HuH-7.5 (cell line): ENCODE measurements at places on chromosomes 11 and 22.

DNA sequence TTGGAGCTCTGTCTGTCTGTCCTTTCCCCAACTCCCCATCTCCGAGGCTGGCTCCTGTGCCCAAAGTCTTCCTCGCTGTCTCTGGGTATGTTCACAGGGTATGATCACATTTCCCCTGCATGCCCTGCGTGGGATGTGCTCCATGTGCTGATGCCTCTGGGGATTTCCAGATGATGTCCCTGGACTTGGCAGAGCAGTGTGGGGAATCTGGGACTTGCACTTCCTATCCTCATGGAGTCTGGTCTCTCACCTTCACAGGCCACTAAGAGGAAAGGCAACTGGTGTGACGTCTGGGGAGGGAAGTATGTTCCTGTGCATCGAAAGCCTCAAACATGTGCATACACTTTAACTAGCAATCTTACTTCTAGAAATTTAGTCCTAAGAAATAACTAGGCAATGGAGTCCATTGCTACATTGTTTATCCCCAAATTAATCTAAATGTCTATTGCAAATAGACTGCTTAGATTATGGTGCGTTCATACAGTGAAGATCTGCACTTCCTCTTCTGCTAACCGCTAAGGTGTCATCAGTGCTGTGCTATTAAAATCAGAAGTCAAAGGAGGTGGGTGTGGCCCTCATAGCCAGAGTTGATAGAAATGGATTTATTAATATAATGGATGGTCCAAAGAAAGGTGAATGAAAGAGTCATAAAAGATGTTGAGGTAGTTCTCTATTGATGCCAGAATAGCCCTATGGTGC, 20.8 kb downstream of the TIMP3 start:
- DNase-seq: no peak

DNA sequence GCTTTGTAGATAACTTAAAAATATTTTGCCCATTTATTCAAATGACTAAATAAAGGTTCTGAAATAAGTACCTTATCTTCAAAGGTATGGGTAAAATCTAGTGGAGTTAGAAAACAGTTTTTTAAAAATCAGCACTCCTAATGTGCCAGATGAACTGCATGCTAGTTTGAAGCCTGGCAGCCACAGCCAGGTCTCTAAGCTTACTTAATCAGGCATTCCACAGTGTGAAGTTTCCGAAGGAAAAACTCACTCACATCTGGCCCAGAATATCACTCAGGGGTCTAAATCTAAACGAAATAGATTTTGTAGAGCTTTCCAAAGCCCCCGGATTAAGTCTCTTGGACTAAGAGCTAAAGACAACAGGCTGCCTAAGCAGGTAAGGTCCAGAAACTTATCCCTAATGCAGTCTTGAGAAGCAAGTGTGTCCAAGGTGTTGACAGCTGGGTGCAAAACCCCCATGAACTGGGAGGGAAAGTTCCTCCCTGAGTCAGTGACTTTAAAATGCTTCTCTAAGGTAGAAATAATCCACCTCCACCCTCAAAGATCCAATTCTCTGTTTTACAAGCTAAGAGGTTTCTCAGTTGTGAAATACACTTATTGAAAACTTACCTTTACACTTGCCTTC, 157.6 kb downstream of the FCHSD2 start:
- no peak for DNase-seq

GRCh38 chr22:27772984-27773498, 28.5 kb downstream of the MN1 start:
- DNase-seq: no peak

GRCh38 chr11:57977709-57978108, 46.0 kb upstream of the OR9Q1 start:
- DNase-seq: no peak

DNA sequence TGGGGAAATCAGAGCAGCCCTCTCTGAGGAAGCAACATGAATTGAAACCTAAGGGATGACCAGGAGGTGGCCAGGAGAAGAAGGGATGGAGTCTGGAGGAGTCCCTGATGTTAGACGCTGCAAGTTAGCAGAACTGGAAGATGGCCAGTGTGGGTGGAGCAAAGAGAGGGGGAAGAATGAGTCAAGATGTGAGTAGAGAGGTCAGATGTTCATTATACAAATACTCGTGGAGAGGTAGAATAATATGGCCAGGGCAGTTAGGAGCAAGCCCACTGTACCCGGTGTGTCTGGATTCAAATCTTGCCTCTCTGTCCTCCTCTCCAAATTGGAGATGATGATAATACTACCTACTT, 242.0 kb downstream of the TENM4 start:
- DNase-seq: no peak

GRCh38 chr11:108805030-108805429, 140.2 kb downstream of the DDX10 start:
- DNase-seq: no peak
